Stimulated activated naive CD4-positive, alpha-beta T cell treated with Interleukin-2 at 50 U/mL for 16 hours (primary cell): ENCODE measurements at places on chromosomes 16 and 17.
A peak's percentile ranks its signal among the peaks of the same experiment; 100 is the strongest.

DNA sequence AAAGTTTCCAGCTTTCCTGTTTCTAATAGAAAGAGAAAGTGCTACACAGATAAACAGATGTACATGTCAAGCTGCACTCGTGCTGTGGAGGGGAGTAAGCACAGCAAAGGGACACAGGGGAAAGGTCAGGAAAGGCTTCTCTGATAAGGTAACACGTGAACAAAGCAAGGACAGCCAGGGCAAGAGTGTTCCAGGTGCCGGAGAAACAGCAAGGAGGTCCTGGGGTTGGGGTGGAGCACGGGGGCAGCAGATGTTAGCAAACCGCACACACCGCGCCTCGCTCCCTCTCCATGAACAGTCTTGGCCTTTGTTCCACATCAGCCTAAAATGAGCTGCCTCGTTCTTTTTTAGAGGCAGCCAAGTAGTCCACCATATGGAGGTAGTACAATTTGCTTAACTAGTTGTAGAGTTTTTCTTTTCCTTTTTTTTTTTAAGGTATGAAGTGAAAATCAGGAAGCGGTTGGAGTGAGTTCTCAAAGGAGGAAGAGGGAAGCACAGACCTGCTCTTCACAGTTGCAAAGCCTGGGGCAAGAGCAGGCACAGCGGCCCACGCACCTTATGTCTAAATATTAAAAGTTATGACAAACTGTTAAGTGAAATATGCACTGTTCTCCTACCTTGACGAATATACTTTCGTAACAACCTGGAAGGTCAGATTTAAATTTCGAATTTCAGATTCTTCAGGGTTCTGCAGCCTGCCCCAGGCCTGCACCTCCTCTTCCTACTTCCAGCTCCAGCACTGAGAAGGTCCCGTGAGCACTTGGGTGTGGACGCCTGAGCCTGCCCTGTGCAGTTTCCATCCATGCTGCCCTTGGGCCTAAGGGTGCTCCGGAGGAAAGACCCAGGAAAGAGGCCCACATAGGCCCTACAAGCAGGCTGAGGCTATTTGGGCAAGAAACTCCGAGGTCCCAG is 41.5 kb upstream of the RPH3AL start:
- DNase-seq = no peak

DNA sequence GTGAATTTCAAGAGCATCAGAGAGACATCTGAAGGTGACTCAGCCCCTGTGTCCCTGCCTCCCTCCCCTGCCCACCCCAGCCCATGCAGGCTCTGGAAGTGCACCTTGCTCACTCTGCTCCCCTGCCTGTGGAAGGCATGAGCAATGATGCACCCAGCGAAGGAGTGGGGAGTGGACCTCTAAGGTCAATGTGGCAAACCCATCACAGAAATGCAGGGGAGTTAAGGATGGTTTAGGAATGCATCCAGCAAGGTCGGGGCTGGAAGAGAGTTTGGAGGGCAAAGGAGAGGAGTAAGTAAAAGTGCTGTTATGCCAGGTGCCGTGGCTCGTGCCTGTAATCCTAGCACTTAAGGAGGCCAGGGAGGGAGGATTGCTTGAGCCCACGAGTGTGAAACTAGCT is 61.9 kb downstream of the CYB5B start:
- DNase-seq = no peak

GRCh38 chr17:77425791-77426641 is 285.2 kb downstream of the SEC14L1 start:
- DNase-seq = peak; percentile 26

- DNase-seq = no peak
Observed at GRCh38 chr16:23807028-23807427, 28.8 kb upstream of the PRKCB start.

DNA sequence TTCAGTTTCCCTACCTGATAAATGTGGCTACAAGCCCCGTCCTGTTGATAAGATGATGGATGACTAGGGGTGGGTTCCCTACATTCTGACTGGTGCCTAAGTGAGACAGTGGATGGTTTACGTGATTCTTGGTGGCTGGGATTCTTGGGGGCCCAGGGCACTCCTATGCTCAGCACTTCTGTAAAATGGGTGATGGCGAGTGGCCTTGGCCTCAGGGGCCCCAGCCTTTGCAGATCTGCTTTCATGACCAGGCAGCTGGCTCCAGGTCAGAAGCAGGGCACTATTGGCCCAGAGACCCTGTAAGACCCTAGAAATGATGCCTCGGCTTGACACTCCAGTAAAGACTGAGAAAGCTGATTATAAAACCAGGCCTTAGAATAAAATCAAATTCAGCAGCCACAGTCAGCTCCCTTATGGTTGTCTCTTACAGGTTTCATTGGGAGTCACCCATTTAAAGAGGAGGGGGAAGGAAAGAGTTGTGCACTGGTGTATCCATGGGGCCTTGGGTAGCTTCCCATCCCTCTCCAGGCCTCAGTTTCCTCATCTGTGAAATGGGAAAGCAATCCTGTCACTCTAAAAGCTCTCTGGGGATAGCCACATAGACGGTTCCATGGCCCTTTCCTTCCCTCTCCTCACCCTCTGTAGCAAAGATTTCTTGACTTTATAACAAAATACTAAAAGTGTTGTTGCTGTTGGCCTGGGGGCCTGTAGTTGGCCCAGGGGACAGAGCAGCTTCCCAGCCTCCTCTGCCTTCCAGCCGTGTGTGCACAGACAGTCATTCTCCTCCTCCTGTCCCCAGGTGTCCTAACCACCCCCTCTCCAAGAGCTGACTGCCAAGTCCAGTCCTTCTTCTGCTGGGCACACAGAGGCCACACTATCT is 1.2 kb downstream of the SNX20 start:
- no peak for DNase-seq

DNA sequence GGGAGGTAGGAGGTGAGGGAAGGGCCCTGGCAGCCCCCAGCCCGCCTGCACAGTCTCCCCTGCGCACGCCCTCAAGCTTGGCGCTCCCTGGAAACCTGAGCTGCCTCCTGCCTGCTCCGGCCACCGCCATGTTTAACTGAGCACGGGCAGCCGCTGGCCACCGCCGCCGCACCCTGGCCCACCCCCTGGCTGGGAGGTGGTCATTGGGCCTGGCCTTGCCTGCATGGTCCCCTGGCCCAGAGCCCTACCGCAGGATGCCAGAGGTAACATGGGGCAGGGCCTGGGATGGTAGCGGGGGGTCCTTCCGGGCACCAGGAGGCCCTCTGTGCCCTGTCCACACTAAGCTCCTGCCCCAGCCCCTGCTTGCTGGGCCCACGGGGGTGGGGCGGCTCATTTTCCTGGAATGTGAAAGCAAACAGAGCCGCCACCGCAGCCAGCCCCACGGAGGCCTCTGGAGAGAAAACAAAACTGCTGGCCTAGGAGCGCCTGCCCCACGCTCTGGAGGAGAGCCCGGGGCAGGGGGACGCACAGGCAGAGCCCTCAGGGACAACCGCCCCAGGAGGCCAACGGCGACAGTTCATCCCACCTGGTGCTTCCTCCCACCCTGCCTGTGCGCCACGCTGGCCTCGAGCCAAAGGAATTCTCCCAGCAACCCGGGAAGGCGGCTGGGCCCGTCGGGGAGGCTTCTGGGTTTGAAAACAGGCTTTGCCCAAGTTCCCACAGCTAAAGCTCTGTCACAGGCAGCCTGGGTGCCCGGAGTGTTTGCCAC is 8.9 kb downstream of the NHERF2 start:
- no peak for DNase-seq

- no peak for DNase-seq
Observed at GRCh38 chr17:78822552-78822951, 18.1 kb downstream of the USP36 start.

- no peak for DNase-seq
Observed at GRCh38 chr17:32834104-32834503, 42.8 kb downstream of the MYO1D start.

- DNase-seq = no peak
Observed at GRCh38 chr16:496097-496886, 31.2 kb upstream of the CAPN15 start.

GRCh38 chr17:50184611-50185398 is 16.6 kb downstream of the COL1A1 start:
- DNase-seq = no peak

GRCh38 chr17:49995055-49995738 is at the start of gene DLX3:
TSS of gene DLX3 (minus strand) at chr17:49995224. CDS start at chr17:49994998, 226 bp downstream.
- no peak for DNase-seq

DNA sequence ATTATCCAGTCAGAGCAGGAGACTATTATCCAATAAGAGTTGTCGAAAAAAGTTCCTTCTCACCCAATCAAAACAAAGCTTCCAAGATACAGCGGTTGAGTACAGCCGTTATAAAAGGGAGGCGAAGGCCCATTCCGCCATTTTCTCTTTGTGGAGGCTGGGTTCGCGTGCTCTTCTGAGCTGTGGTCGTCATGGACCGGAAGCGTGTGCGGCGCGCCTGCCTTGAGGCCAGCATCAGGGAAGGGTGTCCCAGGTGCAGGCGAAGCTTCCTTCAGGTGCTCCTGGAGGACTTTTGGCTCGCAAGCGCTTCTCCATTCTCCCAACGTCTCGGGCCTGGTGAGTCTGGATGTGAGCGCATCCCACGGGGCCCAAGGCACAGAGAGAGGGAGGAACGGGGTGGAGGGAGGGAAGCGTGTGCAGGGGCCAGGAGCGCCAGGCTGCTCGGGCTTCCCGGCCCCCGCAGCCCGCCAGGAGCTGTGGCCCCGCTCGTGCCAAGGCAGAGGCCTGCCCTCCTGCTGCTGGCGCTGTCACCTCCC is 99.2 kb downstream of the GOSR1 start:
- DNase-seq = no peak

DNA sequence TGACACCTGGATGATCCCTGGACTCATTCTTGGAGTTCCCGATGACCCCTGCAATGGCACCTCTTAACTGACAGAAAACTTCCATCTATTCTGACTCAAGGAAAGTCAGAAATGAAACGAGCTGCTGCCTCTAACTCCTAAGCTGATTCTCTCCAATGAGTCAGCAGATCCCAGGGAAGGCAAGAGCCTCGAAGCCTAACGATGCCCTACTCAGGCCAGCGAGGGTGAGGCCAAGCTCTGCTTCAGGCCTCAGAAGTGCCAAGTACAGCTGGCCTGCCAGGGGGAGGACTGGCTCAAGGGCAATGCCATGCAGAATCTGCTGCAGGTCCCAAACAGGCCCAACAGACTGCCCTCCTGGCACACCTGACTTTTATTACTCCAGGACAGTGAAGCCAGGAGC is 36.3 kb downstream of the PLXDC1 start:
- no peak for DNase-seq

DNA sequence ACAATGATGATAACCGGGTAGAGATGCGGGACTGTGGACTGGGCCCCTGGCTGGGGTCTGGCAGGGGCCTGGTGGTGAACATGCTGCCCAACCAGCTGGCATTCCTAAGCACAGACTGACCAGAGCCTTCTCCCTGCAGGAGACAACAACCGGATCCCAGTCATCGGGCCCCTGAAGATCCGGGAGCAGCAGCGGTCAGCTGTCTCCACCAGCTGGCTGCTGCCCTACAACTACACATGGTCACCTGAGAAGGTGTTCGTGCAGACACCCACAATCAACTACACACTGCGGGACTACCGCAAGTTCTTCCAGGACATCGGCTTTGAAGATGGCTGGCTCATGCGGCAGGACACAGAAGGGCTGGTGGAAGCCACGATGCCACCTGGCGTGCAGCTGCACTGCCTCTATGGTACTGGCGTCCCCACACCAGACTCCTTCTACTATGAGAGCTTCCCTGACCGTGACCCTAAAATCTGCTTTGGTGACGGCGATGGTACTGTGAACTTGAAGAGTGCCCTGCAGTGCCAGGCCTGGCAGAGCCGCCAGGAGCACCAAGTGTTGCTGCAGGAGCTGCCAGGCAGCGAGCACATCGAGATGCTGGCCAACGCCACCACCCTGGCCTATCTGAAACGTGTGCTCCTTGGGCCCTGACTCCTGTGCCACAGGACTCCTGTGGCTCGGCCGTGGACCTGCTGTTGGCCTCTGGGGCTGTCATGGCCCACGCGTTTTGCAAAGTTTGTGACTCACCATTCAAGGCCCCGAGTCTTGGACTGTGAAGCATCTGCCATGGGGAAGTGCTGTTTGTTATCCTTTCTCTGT is 5.1 kb upstream of the SLC7A6 start:
- no peak for DNase-seq

DNA sequence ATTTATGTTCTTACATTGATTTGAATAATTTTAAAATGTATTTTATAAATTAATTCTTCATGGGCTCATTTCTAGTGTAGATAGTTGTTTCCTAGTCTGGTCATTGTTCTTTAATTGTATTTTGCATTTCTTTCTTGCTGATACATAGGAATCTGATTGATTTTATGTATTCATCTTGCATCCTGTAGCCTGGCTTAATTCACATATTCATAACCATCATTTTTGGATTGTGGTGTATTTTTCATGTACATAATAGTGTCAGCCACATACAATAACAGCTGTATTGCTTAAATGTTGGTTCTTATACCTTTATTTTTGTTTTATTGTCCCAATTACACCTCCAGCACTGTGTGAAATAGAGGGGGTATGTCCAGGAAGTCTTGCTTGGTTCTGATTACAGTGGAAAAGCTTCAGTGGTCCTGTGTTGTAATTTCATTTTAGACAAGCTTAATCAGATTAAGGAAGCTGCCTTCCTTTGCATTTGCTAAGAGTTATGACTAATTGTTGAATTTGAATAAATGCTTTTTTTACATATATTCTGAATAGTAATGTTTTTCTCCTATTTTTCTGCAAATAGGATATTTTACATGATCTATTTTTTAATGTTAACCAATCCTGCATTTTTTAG is 103.7 kb downstream of the USP22 start:
- no peak for DNase-seq

- DNase-seq = no peak
Observed at GRCh38 chr17:51684214-51684613, 423.9 kb downstream of the UTP18 start.

- no peak for DNase-seq
Observed at GRCh38 chr16:78608305-78608776, 508.9 kb downstream of the WWOX start.

DNA sequence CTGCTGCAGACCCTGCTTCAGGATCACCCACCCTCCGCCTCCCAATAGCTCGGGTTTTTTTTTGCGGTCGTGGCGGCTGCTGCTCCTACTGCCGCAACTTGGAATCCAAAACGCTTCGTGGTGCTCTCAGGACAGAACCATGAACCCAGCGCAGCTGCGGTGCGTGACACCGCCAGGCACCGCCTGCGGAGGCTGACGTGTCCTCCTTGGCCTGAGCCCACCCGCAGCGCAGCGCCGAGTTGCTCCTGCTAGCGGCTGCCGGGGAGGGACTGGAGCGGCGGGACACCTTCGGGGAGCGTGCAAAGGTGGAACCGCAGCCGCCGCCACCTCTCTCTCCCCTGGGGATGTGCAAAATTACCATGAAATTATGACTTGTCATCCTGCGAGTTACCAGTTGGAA is 1893.0 kb downstream of the TP53TG3F start:
- no peak for DNase-seq

GRCh38 chr16:58009856-58010416 is 8.7 kb downstream of the USB1 start:
- no peak for DNase-seq

- no peak for DNase-seq
Observed at GRCh38 chr17:2084766-2085647, 30.1 kb downstream of the HIC1 start.

- DNase-seq = peak; percentile 82
Observed at GRCh38 chr17:40322358-40323315, 13.7 kb downstream of the RARA start.

DNA sequence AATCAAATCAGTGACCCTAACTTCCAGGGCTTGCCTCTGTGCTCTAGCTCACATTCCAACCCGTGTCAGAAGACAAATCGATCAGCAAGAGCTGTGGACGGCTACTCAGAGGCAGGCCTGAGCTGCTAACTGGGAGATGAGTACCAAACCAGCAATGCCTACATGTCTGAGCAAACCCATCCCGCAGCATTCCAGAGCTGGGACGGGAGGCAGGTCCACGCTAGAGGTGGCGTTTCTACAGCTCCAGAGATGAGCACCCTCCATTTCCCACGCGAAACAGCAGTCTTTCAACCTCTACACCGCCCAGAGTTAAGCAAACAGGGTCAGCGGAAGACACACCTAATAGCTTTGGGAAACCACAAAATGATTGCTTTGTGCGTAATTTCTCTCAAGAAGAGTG is 6.5 kb downstream of the NXN start:
- no peak for DNase-seq
